ENCODE measurements at places on chromosomes 12 and 14.

- no peak for DNase-seq
Measured at GRCh38 chr14:95664066-95664465, 22.2 kb upstream of the TCL1B start.

- DNase-seq, result no peak
Measured at GRCh38 chr14:94923786-94924185, 153.9 kb upstream of the GSC start.

GRCh38 chr12:52739963-52740362 lies 36.6 kb upstream of the KRT77 start:
- DNase-seq, result no peak

DNA sequence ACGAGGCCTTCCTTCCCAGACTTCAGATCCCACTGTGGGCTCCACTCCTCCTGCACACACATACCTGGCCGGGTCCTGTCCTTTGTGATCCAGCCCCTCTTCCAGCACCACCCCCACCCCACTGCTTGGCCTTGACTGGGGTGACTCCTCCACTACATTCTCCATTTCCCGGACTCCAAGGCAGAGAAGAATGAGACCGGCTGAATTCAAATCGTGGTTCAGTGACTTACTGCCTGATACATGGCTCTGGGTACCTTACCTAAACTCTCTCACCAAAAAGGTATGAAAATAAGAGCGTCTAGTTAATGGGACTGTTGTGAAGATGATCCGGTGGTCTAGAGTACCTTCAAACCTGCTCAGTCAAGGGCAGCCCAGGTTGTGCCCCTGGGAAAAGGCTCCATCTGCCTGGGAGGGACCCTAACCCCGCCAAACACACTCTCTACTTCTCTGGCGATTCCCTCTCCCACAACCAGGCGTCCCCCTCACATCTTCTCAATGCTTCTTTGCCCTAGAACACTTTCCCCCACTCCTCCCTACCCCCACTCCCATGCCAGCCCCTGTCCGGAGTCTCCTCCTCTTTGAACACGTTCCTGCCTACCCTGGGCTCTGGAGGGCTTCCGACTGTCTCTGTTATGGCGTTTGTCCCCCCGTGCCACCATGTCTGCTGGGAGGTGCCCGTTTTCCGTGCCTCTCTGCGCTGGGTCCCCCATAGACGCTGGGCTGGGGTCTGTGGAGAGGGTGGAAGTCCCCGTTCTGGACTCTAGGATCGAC lies 1.5 kb upstream of the ZBTB42 start:
- DNase-seq, result no peak

DNA sequence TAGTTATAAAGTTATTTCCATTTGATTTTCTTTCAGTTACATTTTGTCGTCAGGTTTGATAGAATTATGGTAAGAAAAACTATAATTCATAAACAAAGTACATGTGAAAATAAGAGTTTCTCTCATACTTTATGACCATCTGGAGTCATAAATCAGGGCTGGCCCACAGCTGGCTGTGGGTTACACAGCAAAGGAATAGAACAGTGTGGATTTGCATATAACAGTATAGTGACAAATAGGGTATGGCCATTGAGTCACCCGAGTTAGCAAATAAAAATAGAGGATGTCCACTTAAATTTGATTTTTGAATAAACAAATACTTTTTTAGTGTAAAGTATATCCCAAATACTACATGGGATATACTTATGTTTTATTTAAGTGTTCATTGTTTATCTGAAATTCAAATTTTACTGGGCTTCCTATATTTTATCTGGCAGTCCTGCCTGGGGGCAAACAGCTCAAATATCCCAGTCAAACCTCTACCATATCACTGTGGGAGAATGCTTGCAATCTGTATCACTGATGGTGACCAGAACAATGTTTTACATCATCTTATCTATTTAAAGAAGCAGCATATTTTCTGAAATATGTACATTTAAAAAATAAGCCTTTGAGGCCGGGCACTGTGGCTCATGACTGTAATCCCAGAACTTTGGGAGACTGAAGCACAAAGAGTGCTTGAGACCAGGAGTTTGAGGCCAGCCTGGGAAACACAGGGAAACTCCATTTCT lies 65.5 kb downstream of the KSR2 start:
- no peak for DNase-seq

DNA sequence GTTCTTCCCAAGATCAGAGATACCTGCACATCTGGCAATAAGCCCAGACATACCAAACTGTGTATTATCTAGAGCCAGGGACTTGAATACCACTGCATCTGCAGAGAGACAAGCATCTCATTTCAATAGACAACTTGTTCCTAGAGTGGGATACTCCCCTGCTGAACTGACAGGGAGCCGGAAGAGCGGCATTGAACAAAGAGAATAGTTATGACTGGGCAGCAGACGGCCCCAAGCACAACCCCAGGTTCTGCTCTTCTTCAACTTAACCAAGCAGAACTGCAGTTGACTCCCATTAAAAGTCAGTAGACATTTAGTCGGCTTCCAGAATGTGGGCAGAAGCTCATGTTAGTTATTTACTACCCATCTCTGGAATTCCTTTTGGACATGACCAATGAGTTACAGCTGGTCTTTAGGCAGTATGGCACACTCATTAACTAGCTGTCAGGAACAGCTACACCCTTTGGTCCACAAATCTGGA lies 112.9 kb downstream of the HMGA2 start:
- no peak for DNase-seq

- no peak for DNase-seq
Measured at GRCh38 chr12:27499377-27499776, 24.6 kb upstream of the PPFIBP1 start.

GRCh38 chr14:66651536-66652220 lies 143.7 kb downstream of the GPHN start:
- DNase-seq, result no peak

GRCh38 chr12:108605000-108605689 lies 7.3 kb upstream of the TMEM119 start:
- no peak for DNase-seq

GRCh38 chr14:104802394-104803184 lies 1.7 kb downstream of the ZBTB42 start:
- DNase-seq, result no peak

DNA sequence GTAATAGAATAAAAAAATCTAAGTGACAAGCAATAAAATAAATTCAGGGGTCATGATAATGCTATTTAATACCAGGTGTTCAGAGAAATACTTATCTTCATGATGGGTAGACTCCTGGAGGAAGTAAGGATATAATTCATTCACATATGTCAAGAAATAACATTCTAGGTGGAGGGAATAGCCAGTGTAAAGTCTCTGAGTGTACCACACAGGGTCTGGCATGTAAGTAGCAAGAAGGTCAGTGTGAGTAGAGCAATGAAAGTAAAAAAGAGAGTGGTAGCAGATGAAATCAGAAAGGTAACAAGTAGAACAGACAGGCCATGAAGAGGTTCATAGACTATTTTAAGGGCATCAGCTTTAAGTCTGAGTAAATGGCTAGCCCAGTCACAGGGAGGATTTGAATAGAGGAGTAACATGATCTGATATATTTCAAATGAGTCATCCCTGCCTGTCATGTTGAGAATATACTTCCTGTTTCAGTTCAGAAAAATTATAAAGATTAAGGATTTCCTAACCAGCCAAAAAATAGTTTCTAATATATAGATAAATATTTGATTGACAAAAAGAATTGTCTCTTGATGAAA lies 519.9 kb downstream of the C12orf50 start:
- no peak for DNase-seq

GRCh38 chr12:85310025-85310424 lies 30.0 kb downstream of the ALX1 start:
- no peak for DNase-seq

GRCh38 chr14:76938092-76938500 lies 90.4 kb downstream of the IRF2BPL start:
- no peak for DNase-seq

GRCh38 chr12:104538891-104539462 lies 82.2 kb downstream of the CHST11 start:
- no peak for DNase-seq

- no peak for DNase-seq
Measured at GRCh38 chr12:69846976-69847375, 21.9 kb downstream of the MYRFL start.

DNA sequence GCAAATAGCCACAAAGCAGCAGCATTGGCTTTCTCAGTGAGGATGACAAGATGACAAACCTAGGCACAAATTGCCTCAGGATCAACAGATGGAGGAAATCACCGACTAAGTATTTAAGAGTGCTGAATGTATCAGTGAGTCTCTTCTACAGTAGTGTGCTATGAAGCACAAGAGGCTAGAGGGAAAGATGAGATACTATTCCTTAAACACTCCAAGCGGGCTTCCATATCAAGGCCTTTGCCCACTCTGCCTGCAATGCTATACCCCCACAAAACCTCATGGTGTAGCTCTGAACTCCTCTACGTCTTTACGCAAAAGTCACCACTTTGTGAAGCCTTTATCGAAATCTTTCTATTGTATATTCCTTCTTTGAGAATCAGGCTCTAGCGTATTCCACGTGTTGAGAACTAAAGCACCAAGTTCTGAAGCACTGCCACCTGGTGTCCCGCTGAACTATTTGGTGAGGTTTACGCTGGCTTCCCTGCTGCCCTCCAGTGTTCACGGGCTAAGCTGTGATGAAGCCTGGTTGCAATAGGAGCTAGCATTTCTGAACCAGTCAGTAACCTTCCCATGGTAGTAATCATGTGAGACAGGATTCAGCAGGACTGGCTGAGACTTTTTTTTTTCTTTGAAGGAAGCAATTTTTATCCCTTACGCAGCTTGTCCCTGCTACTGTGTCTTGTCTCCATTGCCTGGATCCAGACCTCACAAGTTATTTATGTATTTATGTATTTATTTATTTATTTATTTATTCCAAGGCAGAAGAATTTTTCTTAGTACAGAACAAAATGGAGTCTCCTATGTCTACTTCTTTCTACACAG lies 426.5 kb upstream of the OR4E1 start:
- peak; percentile 63 for DNase-seq

DNA sequence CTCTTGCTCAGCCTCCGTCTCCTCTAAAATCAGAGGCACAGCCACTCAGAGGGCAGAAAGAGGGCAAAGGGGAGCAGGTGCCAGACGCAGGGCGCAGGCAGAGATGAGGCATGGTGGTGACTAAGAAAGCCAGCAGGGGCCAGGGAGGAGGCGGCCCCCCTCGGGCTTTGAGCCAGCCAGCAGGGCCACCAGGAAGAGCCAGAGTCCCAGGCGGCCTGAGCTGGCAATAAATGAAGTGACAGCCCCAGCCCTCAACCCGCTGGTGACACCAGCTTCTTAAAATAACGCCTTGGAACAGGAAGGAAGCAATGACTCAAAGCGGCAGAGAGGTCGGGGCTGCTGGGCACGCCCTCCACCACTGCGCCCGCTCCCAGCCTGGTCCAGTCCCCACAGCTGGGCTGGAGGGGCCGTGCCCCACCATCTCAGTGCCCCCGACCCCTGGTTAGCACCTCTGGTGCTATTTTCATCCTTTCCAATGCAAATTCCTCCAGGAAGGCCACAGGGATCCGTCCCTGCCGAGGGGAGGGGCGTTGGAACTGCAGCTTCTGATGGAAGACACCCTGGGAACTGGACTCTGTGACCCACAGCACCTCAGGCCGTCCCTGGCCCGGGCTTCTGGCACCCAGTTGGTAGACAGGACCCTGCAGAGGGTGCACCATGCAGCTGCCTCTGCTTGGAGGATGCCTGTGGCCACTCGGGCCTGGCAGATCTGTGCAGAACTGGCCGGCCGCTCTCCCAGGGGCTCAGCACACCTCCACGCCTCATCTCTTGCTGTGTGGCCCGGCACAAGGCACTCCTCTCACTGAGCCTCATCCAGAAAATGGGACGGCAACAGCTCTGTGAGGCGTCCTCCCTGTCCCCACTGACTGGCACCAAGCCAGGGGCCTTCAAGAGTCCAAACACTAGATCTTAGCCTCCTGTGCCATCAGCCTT lies 113.7 kb downstream of the NCOR2 start:
- peak; percentile 84 for DNase-seq

Data from activated T-cell treated with anti-CD3 and anti-CD28 coated beads, Interleukin-2, amount 50 U/mL, for 1 hour (primary cell).